MV-4-11 (cell line): ENCODE measurements at places on chromosomes 5 and 9.

DNA sequence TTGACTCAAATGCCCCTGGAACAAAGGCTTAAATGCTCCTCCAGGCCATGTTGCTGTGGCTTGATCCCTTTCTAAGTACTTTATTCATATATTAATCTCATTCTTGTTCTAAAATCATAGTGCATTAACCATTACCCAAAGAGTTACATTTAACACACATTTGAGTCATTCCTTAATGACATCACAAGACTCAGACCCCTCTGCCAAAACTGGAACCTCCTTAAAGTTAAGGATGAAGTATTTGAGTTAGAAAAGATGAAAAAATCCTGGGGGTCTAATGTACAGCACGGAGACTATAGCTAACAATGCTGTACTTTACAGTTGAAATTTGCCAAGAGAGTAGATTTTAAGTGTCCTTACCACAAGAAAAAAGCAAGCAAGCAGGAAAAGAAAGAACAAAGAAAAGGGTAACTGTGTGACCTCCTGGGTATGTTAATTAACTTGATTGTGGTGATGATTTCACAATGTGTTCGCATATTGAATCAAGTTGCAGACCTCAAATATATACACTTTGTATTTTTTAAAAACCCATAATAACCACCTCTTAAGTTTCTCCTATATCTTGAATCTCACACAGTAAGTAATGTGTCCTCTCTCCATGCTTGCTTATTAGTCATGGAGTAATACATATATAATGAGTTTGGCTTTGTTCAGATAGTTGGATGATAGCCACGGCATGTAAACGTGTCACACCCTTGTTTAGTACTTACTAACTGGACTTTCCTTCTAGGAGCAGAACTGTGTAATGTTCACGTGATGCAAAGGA lies 376.9 kb downstream of the SEMA5A start:
- DNase-seq: no peak

GRCh38 chr5:178673801-178674295 lies 47.0 kb upstream of the CLK4 start:
- no peak for DNase-seq

- DNase-seq: no peak
Observed at GRCh38 chr5:32443145-32443540, 1.4 kb downstream of the ZFR start.

GRCh38 chr5:176658007-176658599 lies 10.8 kb downstream of the TSPAN17 start:
- DNase-seq: peak; percentile 58

DNA sequence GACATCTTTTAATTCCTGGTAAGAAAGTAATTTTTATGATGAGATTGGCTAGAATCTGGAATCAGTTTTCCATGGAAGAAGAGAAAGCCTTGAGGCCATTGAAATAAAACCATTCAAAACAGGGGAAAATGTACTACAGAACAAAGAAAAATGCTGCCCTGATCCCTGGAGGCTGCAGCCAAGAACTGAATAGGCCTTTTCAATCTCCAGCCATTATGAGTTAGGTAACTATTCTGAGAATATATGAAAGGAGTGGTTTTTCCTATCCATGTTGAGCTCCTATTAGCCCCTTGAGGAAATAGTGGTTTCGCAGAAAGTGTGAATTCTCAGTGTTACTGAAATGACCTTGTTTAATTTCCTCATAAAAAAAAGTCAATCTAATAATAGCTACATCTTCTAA lies 408.5 kb upstream of the GRAMD2B start:
- no peak for DNase-seq

GRCh38 chr5:167634432-167634831 lies 657.0 kb upstream of the WWC1 start:
- DNase-seq: no peak

DNA sequence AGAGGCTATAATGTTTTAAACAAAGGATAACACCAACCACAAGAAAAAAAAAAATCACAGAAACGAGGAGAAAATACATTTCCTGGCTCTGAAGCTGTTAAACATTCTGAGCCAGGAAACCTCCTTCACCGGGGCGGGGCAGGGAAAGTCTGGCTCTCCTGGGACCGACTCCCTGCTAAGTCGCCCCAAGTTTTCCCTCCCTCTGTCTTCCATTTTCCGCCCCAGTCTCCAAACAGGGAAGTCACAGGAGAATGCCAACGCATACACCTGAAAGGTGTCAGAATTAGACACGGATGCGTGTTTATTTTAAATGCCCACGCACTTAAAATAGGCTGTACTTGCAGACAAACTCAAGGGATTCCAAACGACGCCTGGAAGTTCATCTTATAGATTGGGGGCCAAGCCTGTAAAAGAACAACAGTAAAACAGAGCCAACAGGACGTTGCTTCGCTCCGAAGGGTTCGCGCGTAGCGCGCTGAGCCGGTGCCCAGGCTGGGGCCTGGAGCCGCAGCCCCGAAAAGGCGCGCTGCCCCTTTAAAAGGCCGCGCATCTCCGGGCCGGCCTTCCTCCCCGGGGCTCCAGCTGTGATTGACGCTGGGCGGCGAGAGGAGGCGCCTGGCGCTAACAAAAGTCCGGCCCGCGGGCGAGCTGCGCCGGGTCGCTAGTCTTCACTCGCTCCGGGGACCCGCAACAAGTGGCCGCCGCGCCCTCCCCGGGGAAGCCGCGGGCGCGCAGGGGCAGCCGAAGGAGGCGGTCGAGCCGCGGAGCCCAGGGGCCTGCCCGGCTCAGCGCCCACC lies at the start of gene FBXL7:
TSS of gene FBXL7 (plus strand) at position 653 of the 797 bp plus-strand sequence.
- DNase-seq: no peak

DNA sequence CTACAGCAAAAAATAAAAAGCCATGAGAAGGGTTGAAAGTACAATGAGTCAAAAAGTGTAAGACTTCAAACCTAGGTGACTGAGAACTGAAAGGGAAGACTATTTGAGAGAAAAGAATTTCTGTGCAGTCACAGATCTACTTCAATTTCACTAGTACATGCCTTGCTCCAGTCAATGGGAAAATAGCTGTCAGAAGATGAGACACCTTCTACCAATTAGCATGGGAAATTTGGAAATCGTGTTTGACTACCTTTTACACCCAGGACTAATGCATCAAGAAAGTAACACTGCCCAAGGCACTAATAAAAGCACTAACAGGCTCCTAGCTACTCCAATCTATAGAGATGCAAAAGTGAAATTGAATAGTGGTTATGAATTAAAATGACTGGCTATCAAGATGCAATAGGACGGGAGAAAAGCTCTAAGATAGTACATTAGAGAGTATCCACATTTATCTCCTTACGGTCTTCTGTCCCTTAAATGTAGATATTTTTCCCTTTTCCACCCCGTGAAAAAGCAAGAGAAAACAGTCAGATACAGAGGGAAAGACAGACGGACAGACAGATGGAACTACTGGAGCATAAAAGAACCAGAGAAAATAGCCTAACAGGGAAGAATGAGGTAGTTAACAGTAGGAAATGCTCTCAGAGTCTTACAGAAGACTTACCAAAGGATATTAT lies 15.2 kb downstream of the ERP44 start:
- DNase-seq: no peak

DNA sequence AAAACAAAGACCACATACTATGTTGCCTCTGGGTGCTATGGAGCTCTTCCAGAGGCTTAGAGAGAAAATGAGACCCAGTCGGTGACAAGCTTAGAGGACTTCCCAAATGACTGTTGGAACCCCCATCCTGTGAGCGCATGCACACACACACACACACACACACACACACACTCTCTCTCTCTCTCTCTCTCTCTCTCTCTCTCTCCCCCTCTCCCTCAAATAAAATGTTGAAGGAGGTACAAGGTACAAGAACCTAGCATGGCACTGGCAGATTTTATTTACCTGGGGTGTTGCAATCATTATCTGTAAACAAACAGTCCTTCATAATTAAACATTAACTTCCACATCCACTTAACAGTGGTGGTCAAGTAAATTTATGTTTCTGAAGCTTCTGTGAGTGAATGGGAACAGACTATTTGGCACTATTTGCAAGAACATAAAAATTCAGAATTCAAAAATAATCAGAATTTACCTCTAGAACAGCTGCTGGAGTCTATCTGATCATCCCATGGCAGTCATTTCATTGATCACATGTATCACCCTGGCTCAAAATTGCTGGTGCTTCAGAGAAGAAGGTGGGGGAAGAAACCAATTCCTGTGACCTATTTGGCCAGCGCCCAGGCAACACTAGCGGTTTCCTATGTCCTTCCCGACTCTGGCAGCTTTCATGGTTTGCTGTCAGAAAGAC lies 24.9 kb downstream of the TRPM3 start:
- DNase-seq: no peak

- no peak for DNase-seq
Observed at GRCh38 chr5:147753765-147754164, 28.8 kb downstream of the JAKMIP2 start.

DNA sequence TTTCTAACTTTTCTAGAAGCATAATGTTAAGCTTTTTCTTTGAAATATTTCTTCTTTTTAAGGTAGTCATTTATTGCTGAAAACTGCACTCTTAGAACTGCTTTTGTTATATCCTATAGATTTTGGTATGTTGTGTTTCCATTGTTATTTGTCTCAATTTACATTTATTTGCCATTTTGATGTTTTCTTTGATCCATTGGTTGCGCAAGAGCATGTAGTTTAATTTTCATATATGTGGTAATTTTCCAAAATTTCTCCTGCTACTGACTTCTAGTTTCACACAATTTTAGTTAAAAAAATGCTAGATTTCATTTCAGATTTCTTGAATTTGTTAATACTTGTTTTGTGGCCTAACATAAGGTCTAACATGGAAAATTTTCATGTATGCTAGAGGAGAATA lies 1029.3 kb upstream of the TYRP1 start:
- no peak for DNase-seq

- no peak for DNase-seq
Observed at GRCh38 chr9:86257391-86257790, 2.1 kb downstream of the C9orf153 start.

GRCh38 chr5:15105799-15106393 lies 234.3 kb upstream of the ANKH start:
- peak; percentile 13 for DNase-seq

DNA sequence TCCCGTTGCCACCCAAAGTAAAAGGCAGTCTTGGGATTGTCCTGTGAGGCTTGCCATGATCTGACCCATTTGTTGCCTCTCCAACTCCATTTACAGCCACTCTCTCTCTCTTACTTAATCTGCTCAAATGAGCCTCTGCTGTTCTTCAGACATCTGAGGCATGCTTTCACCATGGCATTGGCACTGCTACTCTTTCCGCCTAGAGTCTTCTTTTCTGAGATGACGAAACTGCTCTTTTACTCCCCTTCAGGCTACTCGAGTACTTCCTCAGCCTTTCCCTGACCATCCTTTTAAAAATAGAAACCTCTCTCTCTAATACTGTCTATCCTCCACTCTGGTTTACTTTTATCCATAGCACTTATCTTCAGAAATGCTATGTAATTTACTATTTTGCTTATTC lies 9.0 kb downstream of the FOCAD start:
- DNase-seq: peak; percentile 72

DNA sequence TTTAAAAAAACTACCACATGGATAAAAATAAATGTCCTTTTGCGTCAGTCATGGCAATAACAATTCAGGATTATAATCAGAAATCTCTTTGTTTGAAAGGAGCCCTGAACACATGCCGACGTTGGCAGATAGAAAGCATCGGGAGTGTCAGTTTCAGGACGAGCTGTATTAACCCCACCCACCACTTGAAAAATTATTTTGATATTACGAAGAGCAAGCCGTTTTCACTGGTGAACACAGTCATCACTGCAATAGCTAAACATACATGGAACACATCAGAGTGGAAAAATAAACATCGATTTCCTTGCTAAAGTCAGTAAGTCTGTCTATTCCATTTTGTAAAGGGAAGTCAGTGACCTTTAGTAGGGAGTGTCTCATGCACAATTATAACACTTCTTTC lies 266.4 kb upstream of the FBXL7 start:
- no peak for DNase-seq

GRCh38 chr5:42507451-42508097 lies 84.3 kb downstream of the GHR start:
- DNase-seq: no peak

- peak; percentile 48 for DNase-seq
Observed at GRCh38 chr5:114636271-114636670, 274.4 kb downstream of the KCNN2 start.

DNA sequence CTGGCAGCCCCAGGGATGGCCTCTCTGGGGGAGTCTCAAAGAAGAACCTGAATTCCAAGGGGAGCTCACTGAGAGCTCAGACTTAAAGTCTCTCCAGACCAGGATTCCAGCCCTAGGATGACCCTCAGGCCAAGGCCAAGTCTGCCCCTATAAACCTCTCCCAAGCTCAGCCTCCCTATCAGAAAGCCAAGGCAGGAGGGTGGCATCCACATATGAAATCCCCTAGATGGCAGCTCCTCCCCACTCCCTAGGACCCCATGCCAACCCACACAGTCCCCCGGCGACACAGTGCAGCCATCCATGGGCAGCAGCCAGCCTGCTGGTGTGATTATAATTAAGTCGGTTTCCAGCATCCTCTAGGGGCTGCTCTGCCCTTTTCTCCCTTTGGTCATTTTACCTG lies 269.9 kb downstream of the CDK5RAP2 start:
- no peak for DNase-seq

DNA sequence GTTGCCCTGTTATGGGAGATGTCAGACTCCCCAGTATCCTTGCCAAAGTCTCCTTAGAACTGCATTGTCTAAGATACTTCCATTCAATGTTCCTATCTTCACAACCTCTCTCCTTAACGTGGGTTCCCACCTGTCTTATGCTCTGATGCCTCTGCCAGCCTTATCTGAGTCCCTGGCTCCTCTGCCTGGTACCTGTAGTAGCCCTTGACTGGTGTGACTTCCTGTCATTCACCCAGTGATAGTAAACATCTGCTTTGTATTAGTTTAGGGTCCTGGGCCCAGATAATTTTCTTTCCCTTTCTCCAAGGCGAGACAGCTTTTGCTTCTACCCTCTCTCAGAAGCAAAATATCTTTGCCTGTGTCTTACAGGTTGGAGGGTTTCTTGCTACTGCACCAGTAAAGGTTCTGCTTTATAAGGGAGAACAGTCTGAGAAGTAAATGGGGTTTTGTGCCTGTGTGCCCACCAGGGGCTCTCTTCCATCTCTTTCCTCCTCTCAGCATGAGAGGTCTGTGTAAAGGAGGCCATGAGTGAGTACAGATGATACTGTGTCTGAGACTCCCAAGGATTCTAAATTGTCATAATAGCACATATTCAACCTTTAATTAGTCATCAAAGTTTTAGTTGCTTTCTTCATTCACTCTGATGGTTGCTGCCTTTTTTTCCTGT lies 220.8 kb downstream of the PRR16 start:
- DNase-seq: no peak

GRCh38 chr5:4584982-4585381 lies 555.1 kb upstream of the ADAMTS16 start:
- DNase-seq: no peak

- DNase-seq: no peak
Observed at GRCh38 chr9:14156046-14156445, 157.9 kb downstream of the NFIB start.

DNA sequence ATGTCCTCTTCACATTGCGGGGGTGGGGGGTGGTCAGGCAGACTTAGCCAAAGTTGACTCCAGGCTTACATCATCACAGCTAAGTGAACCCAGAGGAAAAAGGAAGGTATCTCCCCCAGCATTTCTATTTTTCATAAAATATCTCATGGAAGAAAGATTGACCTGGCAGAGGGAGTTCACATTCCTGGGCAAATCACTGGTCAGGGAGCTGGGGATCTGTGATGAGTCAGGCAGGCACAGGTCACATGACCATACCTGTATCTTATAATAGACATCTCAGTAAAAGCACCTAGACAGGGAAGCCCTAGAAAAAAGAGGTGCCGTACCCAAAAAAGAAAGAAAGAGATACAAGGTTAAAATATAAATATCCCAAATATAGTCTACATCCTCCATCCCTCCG lies 57.3 kb upstream of the WWC1 start:
- no peak for DNase-seq

GRCh38 chr9:94920420-94921091 lies 194.1 kb downstream of the AOPEP start:
- no peak for DNase-seq

- no peak for DNase-seq
Observed at GRCh38 chr9:126069400-126069955, 257.2 kb upstream of the MVB12B start.
